Daoy (cell line): ENCODE measurements at places on chromosomes 4 and X. TPM values are rescaled to one million over a fixed set of nuclear protein-coding genes. Genes with fewer than 3 reads are reported as not detected.

DNA sequence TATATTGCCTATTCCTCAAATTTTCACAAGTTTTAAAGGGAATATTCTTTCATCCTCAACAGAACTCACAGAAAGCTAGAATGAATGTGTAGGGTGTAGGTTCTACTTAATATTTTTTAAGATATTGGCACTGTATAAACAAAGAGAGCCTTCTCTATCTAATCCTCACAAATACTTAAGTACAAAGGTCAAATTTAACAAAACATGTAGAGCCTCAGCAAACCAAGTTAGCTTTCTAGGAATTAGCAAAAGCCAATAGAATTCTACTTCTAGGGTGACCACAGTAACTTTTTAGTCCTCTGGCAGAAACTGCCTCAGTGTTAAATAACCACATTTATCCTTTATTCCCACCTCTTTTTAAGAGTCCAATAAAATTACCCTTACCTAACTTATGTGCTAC is 19.3 kb downstream of the DHX15 start:
- no peak for DNase-seq

- DNase-seq: no peak
Observed at GRCh38 chr4:11072463-11072862, 356.2 kb downstream of the HS3ST1 start.

GRCh38 chrX:70504772-70505450 is 60.3 kb downstream of the DLG3 start:
- DNase-seq: peak; percentile 6

DNA sequence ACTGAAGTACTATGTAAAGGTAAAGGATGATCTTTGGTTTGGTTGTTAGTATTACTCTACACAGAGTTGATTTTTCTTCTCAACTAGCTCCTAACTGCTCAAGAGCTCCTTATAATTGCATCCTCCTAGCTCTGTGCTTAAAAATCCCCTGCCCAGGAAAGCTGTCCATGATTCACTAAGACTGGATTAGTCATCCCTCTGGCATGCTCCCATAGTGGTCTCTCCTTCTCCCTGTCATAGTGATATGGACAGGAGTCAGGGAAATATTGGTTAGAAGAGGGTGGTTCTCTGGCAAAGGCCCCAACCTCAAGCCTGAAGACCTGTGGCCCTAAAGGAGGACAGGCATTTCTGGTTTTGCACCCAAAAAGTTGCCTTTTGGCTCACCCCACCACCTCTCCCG is 242.3 kb upstream of the KCNIP4 start:
- DNase-seq: peak; percentile 1

- DNase-seq: no peak
Observed at GRCh38 chr4:1104647-1105046, 8.7 kb downstream of the RNF212 start.

GRCh38 chr4:147960971-147961370 is 229.1 kb downstream of the ARHGAP10 start:
- DNase-seq: no peak

DNA sequence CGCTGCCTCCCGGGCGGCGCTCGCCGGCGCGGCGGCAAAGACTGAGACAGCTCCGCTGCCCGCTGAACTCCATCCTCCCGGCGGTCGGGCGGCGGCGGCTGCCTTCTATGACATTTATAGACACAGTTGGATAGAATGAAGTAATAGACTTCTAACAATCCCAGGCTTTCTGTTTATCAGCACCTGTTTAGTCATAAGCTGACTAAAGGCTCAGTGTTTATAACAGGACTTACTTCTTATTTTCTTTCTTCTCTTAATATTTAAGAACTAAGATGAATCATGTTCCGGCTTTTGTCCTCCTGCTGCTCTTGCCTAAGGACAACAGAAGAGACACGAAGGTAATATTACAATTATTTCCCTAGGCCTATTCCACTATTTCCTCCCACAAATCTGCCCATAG is 3.9 kb downstream of the ARL13A start:
- no peak for DNase-seq

DNA sequence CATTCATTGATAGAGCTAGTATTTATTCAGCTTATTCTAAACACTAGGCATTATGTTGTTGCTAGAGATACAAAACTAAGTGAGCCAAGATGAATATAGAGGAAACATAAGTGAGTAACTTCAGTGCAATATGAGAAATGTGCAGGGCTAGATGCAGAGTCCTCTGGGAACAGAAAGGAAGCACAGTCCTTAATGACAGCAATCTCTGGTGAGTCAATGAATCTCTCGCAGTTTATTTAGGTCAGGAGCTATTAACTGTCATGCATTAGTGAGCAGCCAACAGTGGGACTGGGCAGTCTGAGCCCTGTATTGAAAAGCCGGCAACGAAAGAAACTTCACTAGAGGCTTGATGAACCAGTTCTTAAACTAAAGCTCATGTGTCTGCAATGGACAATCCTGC is 598.1 kb upstream of the MAGEB2 start:
- peak; percentile 2 for DNase-seq

- DNase-seq: no peak
Observed at GRCh38 chr4:58760737-58761136, 1650.6 kb upstream of the IGFBP7 start.

DNA sequence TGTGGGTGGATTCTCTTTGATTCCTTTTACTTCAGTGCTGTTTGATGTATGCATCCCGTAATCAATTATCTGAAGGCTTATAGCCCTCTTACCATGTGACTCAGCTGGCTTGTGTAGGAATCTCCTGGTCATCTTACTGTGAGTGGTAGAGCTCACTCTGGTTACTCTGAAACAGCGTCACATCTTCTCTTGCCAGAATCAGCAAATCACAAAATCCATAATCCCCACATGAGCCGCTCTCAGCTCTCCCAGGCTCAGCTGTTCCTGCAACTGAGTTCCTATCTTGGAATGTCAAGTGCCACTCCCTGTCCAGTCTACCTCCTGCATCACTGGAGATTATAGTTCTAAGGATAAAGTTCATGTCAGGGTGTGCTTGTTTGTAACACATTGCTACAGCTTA is 278.0 kb downstream of the FBXO8 start:
- DNase-seq: no peak

DNA sequence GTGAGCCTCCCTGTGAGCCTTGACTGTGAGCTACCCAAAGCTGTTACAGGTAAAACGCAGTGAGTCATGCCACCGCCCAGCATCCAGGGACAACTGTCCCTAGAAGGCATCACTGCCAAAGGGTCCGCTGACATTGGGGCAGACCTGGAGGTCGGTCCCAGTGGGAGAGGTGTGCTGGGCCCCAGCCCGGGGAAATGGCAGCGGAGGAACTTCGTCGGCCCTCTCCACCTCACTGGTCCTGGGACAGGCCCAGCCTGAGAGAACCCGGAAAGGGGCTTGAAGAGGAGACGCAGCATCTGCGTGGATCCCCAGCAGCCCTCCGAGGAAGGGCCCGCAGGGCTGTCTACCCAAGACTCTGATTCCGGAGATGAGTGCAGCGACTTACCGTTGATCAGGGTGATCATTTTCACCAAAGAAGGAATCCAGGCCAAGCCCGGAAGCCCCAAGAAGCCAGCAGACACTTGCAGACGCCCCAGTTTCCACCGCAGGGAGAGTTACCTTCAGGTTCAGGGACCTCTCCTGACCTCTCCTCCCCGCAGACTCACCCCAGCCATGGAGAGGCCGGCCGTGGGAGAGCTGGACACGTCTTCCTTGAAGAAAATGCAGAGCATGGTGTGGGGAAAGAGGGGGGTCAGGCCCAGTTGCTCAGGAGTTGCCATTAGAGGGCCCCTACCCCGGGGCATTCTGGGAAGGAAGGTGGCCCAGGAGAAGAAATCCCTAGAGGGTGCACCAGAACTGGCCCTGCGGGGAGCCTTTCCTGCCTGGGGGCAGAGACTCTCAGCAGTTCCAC is 51.2 kb downstream of the CXorf49B start:
- no peak for DNase-seq

GRCh38 chr4:830601-831482 is 4.9 kb upstream of the CPLX1 start:
- no peak for DNase-seq

Gene CEP44
- 13.0 and 32.3 TPM in 2 replicates for total RNA-seq

Gene GC
- not detected in 2 replicates for total RNA-seq

Gene NRK
- 4.3 and 4.6 TPM in 2 replicates for total RNA-seq

Gene FAM53A
- total RNA-seq: 3.5 and 10.9 TPM in 2 replicates

Gene MEPE
- not detected in 2 replicates for total RNA-seq

Gene GLRA3
- total RNA-seq: not detected in 2 replicates

Gene POU3F4
- 0.06 TPM in 1 of 2 replicates, not detected in the other for total RNA-seq
